ENCODE measurements at places on chromosomes 5 and 9.

GRCh38 chr9:69671879-69672595 lies at the start of gene APBA1:
APBA1 (minus strand) TSS chr9:69672371.
- DNase-seq = peak; percentile 53

DNA sequence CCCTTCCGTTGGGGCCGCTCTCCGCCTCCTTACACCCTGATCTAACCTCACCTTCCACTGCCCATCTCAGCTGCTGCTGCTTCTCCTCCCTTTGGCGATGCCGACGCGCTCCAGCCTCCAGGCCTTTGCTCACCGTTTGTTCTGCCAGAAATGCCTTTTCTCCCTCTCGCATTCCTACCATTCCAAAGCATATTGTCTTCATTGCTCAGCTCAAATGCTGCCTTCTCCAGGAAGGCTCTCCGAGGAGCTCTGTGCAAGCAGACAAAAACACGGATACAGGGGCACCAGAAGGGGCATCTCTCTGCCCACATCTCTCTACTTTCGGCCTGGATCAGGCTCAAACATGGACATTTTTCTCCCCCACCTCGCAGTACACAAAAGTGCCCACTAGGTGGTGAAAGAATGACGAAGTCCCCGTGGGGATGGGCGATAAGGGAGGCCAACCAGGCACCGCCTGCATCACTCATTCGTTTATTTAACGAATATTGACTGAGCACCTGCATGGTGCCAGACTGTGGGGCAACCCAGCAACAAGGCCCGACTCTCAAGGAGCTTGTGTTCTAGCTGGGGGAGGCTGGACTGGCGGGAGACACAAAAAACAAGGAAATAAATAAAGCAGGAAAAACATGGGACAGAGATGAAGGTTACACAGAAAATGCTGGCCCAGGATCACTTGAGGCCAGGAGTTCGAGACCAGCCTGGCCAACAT lies 7.3 kb upstream of the GRHPR start:
- DNase-seq = peak; percentile 71

- DNase-seq = no peak
These were observed 535.3 kb downstream of the EFNA5 start for GRCh38 chr5:107135391-107135790.

DNA sequence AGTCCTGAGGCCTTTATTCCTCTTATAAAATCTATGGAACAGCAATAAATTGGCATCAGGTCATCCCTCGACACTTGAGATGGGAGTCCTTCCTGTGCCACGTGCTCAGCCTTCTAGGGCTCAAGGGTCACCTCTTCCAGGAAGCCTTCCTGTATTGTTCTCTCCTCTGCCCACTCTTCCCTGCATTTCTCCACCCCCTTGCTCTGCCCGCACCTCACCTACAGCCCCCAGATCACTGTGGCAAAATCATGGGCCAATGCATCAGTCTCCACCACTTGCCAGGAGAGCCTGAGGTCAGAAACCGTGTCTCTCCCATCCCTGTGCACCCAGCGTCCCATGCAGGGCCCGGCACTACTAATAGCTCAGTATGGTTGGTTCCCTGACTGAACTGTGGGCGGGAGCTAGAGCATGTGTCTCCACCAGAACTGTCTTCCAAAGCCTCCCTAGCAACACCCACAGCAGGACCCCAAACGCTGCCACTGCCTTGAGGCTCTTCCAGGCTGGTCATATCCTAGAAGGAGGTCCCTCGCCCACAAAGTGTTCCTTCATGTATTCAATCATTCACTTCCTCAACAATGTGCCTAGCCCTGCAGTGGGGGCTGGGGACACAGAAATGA lies 13.5 kb downstream of the DUSP1 start:
- DNase-seq = no peak

DNA sequence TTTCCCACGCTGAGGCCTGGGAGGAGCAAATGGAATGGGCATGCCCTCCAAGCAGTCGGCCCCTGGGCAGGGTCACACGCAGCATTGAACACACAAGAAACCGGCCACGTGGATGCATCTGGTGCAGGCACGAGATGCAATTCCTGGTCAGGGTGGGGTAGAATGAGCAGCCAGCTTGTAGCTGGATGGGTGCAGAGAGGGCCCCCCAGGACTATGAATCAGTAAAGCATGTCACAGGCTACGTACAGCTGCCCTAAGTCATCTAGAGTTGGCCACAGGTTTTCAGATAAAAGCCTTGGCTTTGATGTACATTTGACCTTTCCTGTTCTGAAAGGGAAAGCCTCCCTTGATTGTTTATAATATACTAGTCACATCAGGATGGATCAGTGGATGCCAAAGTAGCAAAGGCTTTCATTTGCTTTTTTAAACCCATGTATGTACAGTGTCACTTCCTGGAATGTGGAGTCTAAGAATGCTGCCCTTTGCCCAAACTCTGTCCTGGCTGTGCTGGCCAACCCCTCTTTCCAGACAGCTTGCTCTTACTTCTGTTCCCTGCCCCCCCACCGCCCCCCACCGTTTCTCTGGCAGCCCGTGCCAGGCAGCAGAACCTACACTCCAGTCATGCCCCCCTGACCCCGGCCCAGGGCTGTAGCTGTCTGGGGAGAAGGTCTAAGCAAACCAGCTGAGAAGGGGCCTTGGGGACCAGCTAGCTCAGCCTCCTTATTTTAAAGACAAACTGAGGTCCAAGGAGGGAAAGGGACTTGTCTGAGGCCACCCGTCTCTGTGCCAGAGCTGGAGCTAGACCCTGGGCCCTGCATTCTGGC lies 169.2 kb downstream of the HSPA4 start:
- DNase-seq = no peak

DNA sequence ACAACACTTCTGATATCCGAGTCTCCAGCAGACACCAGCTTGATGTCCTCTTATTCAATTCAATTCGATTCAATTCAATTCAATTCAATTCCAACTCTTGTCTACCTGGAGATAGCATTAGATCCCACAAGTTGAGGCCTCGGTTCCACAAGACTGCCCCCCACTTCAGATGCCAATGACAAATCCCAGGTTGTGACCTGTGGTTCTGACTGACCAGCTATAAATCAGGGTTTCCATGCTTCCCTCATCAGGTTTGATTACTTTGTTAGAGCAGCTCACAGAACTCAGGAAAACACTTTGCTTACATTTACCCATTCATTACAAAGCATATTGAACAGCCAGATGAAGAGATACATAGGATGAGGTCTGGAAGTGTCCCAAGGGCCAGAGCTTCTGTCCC lies 82.6 kb downstream of the ALDH7A1 start:
- no peak for DNase-seq

DNA sequence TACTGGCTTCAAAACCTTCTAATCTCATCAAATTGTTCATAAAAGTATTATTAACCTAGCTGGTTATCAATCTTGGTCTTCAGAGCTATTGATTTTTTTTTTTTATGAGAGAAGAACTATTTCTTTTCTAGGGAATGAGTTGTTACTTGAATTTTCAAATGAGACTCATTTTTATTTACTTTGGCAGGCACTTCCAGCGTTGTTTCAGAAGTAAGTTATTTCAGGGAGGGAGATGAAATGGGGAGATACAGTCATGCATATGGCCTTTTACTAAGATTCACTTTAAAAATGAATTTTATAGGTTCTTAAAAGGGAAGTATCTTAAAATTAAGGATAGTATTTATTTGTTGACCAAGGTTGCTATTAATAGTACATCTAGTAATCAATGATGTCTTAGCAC lies 129.6 kb downstream of the IZUMO3 start:
- no peak for DNase-seq

DNA sequence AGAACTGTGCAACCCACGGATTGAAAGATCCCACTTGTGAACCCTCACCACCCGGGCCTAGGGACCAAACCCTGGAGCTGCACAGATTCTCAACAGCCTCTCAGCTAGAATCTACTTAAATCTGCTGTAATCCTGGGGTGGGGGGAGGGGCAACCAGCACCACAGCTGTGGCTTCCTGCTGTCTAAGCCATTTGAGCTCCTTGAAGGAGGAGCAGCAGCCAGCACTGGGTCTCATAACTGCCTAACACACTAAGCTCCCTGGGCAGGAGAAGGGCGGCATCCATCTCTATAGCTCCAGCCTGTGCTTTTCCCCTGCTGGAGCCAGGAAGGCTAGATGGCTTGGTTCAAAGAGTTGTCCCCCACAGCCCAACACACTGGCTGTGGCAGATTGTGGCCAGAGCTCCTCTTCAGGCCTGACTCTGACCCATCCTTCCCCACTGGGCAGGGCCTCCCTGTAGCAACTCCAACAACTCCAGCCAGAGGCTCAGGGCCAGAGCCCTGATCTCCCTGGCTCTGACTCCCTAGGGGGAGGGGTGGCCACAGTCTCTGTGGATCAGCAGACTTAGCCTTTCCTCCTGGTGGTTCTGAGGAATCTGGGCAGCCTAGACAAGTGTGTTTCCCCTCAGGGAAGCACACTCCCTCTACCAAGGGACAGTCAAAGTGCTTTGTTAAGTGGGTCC lies 72.0 kb upstream of the C9orf72 start:
- no peak for DNase-seq

DNA sequence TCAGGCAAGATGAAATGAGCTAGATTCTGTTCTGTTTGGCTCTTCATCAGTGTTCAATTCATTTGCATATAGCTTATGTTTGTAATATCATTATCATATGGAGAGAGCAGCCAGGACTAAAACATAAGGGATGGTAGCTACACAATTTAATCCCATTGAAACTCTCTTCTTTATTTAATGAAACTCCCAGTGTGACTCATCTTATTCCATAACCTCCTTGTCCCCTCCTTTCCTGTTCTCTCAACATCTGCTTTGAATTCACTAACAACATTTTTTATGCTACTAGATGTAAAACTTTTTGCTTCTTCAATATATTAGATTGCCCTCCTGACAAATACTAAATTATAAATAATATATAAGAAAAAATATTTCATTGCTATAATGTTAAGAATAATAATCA lies 1823.4 kb downstream of the MAT2B start:
- no peak for DNase-seq

DNA sequence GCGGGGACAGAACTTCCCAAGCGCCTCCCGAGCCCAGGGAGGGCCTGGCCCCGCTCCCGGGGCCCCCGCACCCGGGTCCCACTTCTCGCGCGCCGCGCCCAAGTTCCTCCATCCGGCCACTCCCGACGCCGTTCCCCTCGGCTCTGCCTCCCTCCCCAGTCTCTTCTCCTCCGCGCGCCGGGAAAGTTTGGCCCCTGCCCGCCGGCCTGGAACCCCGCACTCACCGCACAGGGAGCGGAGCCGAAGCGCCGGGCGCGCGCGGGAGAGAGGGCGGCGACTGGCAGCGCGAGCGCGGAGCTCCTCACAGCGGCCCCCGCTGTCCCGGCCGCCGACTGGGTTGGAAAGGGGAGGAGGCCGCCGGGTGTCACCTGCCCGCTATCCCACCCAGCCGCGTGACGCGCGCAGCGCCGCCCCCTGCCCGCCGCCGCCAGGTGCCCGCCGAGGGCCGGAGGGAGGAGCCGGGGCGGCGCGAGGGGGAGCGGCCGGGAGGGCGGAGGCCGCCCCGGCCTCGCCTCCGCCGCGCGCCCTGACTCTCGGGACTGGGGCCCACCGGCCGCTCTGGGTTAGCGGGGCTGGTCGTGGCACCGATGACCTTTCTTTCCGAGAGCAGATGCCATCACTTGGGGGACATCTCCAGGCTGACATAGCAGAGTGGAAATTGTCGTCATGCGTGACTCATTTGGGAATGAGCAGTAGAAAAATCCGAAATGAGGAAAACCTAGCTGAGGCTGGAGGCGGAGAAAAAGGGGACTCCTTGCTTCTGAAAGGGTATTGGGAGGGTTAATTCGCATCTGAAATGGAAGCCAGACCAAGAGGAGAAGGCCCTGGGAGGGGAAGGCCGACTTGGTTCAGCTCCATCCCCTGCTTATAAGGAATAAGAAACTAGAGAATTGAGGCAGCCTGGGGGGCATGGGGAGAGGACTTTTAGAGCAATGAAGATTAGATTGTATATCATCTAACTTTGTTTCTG lies at the start of gene ELOVL7:
TSS of gene ELOVL7 (minus strand) at position 334 of the 970 bp plus-strand sequence. CDS start 56,872 bp downstream, outside the sequence.
- DNase-seq = peak; percentile 26

DNA sequence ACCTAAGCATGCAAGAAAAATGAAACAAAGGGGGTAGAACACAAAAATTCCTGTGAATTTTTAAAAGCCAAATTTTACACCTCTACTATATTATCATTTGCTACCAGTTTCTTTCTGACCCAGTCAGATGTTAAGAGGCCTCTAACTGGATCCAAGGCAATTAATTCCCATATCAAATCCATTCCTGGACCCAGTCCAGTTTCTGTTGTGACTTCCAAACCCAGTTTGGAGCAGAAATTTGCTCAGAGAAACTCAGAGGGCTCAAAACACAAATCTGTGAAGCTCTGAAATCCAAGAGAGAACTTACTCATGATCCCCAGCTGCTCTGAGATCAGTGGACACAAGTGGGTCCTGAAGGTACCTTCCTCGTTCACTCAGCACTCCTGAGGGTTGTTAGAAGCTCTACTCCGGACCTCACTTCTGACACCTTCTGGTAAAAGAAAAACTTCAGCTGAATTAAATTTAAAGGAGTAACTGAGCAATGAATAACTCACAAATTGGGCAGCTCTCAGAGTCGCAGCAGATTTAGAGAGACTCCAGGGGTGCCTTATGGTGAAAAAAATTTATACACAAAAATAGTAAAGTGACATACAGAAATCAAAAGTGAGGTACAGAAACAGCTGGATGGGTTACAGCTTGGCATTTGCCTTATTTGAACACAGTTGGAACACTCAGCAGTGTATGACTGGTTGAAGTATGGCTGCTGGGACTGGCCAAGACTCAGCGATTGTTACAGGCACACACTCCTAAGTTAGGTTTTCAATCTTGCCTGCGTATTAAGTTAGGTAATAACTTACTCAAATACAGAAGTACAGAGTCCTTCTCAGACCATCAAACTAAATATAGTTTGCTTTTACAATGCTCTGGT lies 32.4 kb downstream of the INSL4 start:
- DNase-seq = no peak

- no peak for DNase-seq
These were observed 6.2 kb downstream of the CAMSAP1 start for GRCh38 chr9:135901031-135901758.

- DNase-seq = no peak
These were observed 6.0 kb downstream of the RPL12 start for GRCh38 chr9:127444921-127445850.

- no peak for DNase-seq
These were observed 47.5 kb upstream of the SLC1A1 start for GRCh38 chr9:4442806-4443205.

DNA sequence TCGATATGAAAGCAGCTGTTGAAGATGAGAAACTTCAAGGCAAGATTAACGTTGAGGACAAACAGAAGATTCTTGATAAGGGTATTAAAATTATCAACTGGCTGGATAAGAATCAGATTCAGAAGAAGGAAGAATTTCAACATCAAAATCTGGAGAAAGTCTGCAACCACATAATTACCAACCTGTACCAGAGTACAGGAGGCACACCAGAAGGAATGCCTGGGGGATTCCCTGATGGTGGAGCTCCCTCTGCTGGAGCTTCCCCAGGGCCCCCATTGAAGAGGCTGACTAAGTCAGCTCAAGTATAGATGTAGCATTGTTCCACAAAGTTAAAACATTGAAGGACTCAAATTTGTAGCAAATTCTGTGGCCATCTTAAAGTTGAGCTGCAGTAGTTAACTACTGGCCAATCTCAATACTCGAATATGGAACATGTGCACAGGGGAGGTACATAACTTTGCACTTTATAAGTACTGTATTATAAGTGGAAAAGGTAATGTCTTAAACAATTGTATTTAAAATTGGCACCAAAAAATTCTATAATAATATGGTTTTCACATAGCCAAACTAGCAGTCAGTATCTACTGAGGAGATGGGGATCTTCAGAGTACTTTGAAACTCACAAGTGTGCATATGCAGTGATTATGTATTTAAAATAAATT lies 237.5 kb downstream of the CHSY3 start:
- DNase-seq = no peak

GRCh38 chr9:93952784-93953495 lies 2.2 kb downstream of the BARX1 start:
- no peak for DNase-seq

Data from CD4-positive, alpha-beta T cell treated with Interleukin-1 beta for 1 hour (primary cell).